ENCODE measurements at places on chromosomes 1 and 21. TPM values are rescaled to one million over a fixed set of nuclear protein-coding genes. Genes with fewer than 3 reads are reported as not detected.

DNA sequence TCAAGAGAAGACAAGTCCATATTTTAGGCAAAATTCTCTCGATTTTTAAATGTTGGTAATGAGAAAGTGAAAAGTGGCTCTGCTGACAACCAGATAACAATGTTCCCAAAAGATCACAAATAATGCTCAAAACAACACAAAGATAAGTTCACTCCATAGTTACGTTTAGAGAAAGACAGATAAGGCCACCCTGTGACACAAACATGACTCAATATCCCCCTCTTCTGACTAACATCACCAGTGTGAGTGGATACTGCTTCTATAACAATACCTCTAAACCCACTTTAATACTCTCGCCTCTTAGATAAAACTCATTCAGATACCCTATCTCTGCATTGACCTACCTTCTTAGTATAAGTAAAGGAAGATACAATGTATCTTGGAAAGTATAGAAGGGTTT is 51.2 kb upstream of the RGS7 start:
- no peaks in the 10 kb centered on the region for H3K4me1 ChIP-seq
- H3K27ac ChIP-seq, result no peak overlapping the region
- peak; percentile 11 for DNase-seq
- no peak overlapping the region for H3K4me3 ChIP-seq
- H3K27me3 ChIP-seq, result no peaks in the 10 kb centered on the region
- no peaks in the 10 kb centered on the region for H3K36me3 ChIP-seq

DNA sequence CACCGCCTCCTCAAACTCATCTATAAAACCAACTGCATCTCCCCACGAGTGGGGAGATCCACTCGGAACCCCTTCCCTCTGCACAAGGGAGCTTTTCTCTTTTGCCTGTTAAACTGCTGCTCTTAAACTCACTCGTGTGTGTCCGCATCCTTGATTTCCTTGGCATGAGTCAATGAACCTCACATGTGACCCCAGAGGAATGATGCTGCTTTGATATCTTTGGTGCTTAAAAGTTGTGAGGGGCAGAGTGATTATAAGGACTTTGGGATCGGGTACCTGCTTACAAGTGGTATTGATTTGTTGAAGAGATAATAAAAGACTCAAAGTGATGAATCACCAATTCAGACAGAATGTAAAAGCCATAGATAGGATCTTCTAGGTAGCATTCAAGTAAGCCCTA is 125.3 kb downstream of the GREM2 start:
- H3K27ac ChIP-seq, result no peak overlapping the region
- H3K27me3 ChIP-seq, result peaks cover 8% of the 10 kb centered on the region
- H3K36me3 ChIP-seq, result no peaks in the 10 kb centered on the region
- no peaks in the 10 kb centered on the region for H3K4me1 ChIP-seq
- H3K4me3 ChIP-seq, result no peak overlapping the region

GRCh38 chr1:169999331-169999741 is 75.2 kb downstream of the KIFAP3 start:
- no peak overlapping the region for H3K27ac ChIP-seq
- peaks cover 4% of the 10 kb centered on the region for H3K4me1 ChIP-seq
- no peaks in the 10 kb centered on the region for H3K36me3 ChIP-seq
- no peak for DNase-seq

The RGS16 gene
- 12.5 TPM for total RNA-seq

GRCh38 chr1:205545001-205545919 is 40.8 kb downstream of the CDK18 start:
- no peaks in the 10 kb centered on the region for H3K27me3 ChIP-seq
- peaks cover 8% of the 10 kb centered on the region for H3K4me1 ChIP-seq
- H3K36me3 ChIP-seq, result no peaks in the 10 kb centered on the region

- no peak overlapping the region for H3K27ac ChIP-seq
- no peak for DNase-seq
- no peaks in the 10 kb centered on the region for H3K36me3 ChIP-seq
- H3K4me3 ChIP-seq, result no peak overlapping the region
These were observed 155.4 kb upstream of the KCND3 start for GRCh38 chr1:112144733-112145426.

The TSPAN1 gene
- total RNA-seq, result not detected

The SHE gene
- total RNA-seq, result not detected

The CBR1 gene
- 38.9 TPM for total RNA-seq

DNA sequence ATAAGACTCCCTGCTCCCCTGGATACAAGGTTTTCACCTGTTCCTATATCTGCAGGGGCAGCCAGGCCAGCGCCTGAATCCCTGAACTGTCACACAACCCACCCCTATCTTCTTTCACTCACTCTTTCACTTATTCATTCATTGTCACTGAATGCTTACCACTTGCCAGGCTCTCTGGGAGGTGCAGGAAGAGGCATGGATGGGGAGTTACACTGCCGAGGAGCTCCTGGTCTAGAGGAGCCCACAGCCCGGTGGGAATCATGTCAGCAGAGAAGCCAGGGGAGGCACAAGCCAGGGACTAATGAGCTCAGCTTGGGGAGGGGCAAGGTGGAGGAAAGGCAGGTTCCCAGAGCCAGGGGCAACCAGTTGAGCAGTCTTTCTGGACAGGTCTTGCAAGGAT is 155.8 kb downstream of the TRABD2B start:
- H3K27me3 ChIP-seq, result no peaks in the 10 kb centered on the region
- no peaks in the 10 kb centered on the region for H3K36me3 ChIP-seq
- no peak overlapping the region for H3K4me3 ChIP-seq
- peaks cover 26% of the 10 kb centered on the region for H3K4me1 ChIP-seq
- no peak overlapping the region for H3K27ac ChIP-seq
- no peak for DNase-seq

- H3K4me3 ChIP-seq, result no peak overlapping the region
- no peak overlapping the region for H3K27ac ChIP-seq
- H3K27me3 ChIP-seq, result peaks cover 64% of the 10 kb centered on the region
- DNase-seq, result peak; percentile 92
- H3K36me3 ChIP-seq, result no peaks in the 10 kb centered on the region
These were observed 3.1 kb downstream of the ACTA1 start for GRCh38 chr1:229430761-229431283.

DNA sequence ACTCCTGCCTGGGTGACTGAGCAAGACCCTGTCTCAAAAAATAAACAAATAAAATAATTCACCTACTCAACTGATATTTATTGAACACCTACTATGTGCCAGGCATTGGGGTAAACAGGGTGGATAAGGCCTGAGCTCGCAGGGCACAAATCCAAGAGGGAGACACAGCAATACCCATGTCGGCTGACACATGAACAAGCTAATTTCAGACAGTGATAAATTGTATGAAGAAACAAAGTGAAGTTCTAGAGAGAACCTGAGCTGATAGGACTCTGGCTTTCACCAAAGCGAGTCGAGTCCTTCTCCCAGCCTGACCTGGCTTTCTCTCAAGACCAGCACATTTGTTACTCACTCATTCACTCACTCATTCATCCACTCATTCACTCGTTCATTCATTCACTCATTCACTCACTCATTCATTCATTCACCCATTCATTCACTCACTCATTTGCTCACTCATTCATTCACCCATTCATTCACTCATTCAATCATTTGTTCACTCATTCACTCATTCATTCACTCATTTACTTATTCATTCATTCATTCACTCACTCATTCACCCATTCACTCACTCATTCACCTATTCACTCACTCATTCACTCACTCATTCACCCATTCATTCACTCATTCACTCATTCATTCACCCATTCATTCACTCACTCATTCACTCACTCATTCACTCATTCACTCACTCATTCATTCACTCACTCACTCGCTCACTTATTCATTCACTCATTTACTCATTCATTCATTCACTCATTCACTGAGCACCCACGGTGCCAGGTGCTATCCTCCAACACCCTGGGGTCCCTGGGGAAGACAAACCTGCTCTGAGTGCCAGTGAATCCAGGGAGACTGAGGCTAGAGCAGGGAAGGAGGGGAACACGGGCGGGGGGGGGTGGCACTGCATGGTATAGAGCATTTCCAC is 37.4 kb upstream of the CASZ1 start:
- H3K4me3 ChIP-seq, result no peak overlapping the region
- H3K36me3 ChIP-seq, result no peaks in the 10 kb centered on the region
- peaks cover 8% of the 10 kb centered on the region for H3K27me3 ChIP-seq
- no peak overlapping the region for H3K27ac ChIP-seq
- peaks cover 37% of the 10 kb centered on the region for H3K4me1 ChIP-seq

DNA sequence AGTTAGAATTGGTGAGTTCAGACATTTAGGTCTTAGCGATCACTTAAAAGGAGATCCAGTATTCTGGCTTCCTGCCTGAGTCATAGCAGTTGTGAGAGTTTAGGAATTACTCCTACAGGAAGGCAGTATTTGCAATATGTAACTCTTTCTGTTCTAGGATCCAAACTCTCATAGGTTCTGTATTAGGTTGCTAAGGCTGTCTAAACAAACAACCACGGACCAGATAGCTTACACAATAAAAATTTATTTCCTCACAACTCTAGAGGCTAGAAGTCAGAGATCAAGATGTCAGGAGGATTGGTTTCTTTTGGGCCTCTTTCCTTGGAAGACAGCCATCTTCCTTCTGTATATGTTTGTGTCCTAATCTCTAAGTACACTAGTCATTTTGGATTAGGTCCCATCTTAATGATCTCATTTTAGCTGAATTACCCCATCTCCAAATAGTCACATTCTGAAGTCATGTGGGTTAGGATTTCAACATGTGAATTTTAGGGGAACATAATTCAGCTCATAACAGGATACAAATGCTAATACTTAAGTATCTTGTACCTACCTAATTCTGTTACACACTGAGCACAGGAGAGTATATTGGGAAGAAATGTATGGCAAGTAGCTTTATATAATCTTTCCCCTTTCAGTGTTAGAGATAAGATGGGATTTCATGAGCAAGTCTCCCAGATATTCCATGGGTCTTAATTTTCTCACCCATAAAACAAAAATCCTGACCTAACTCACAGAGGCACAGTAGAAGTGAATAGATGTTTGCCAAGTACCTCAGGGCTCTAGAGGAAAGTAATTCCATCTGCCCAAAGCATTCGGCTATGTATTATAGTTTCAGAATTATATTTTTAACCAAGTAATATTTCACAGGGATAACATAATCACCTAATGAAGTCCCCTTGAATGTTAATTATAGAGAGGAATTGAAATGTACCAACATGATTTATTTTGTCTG is 144.4 kb downstream of the PTBP2 start:
- no peak overlapping the region for H3K4me3 ChIP-seq
- H3K27ac ChIP-seq, result no peak overlapping the region
- DNase-seq, result no peak
- H3K27me3 ChIP-seq, result no peaks in the 10 kb centered on the region

GRCh38 chr1:192709544-192709943 is 73.6 kb downstream of the RGS13 start:
- peak; percentile 75 for DNase-seq
- H3K4me3 ChIP-seq, result no peak overlapping the region
- no peaks in the 10 kb centered on the region for H3K27me3 ChIP-seq
- H3K36me3 ChIP-seq, result no peaks in the 10 kb centered on the region
- H3K27ac ChIP-seq, result no peak overlapping the region

- no peaks in the 10 kb centered on the region for H3K27me3 ChIP-seq
- no peaks in the 10 kb centered on the region for H3K36me3 ChIP-seq
- no peak overlapping the region for H3K27ac ChIP-seq
- no peak overlapping the region for H3K4me3 ChIP-seq
- peaks cover 19% of the 10 kb centered on the region for H3K4me1 ChIP-seq
- no peak for DNase-seq
These were observed 213.8 kb upstream of the TMEM51 start for GRCh38 chr1:14939527-14940284.

DNA sequence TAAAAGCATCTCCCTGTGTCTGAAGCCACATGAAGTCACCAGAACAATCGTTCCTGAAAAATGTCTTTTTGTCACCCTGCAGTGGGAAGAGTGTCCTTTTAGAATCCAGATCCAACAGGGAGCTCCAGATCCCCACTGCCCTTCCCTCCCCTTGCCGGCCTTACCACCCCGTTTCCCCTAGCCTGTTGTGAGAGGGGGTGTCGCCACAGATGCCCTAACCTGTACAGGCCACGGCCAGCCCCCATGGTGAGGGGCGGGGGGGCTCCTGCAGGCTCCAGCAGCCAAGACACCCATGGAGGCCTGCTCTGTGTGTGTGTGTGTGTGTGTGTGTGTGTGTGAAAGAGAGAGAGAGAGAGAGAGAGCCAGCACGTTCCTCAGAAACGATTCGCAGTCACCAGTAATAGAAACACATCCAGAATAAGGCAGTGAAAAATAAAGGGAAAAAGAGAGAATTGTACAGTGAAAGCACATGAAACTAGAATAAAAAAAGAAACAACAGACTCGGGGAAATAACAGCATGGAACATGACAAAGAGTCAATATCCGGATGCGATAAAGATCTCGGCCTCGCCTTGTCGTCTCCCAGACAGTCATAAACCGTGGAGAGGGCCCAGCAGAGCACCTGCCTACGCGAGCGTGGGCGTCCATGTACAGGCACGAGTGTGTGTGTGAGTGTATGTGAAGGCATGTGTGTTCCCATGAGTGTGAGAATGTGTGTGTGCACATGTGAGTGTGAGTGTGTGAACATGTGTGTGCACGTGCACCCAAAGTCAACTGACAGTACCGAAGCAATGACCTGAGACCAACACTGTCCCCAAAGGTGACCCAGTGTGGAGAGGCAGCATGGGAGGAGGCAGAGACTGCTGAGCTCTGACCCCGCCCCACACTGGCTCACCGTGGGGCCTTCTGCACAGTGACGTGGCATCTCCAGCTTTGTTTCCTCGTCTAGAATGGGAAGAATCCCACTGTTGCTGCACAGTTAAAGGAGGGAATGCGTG is 303.8 kb downstream of the NPHP4 start:
- no peaks in the 10 kb centered on the region for H3K36me3 ChIP-seq
- H3K27ac ChIP-seq, result no peak overlapping the region
- H3K4me1 ChIP-seq, result peaks cover 12% of the 10 kb centered on the region
- no peak for DNase-seq
- H3K4me3 ChIP-seq, result no peak overlapping the region

All from neural progenitor cell (in vitro differentiated cells).